ENCODE measurements at places on chromosomes 13 and 19.

- no peak for DNase-seq
Measured at GRCh38 chr19:42297039-42297438, 4.9 kb upstream of the PRR19 start.

DNA sequence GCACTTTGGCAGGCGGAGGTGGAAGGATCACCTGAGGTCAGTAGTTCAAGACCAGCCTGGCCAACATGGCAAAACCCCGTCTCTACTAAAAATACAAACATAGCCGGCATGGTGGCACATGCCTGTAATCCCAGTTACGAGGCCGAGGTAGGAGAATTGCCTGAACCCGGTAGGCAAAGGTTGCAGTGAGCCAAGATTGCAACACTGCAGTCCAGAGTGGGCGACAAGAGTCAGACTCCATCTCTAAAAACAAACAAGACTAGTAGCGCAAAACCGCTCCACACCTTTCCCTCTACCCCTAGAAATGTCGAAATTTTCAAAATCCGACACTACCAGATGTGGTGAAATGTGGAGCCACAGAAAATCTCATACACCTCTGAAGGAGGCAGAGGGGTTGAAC is 11.2 kb upstream of the TYROBP start:
- no peak for DNase-seq

DNA sequence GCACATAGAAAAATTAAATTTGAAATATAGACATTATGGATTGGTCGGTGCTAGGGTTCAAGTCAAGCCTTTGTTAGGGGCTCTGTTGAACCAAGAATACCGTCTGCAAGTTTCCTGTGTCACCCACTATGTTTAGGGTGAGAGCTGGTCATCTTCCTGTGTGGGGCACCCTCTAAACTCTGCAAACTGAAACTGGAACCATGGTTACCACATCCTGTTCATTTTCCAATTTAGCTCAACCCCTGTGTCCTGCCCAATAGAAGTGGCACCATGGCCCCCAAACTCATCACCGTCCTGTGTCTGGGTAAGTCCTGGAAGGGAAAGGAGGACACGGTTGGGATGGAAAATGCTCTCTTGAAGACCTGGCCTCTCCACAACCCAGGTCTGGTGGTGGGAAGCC is 29.9 kb downstream of the LAIR2 start:
- DNase-seq: peak; percentile 11

DNA sequence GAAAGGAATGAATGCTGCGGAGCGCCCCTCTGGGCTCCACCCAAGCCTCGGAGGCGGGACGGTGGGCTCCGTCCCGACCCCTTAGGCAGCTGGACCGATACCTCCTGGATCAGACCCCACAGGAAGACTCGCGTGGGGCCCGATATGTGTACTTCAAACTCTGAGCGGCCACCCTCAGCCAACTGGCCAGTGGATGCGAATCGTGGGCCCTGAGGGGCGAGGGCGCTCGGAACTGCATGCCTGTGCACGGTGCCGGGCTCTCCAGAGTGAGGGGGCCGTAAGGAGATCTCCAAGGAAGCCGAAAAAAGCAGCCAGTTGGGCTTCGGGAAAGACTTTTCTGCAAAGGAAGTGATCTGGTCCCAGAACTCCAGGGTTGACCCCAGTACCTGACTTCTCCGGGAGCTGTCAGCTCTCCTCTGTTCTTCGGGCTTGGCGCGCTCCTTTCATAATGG is 8.6 kb downstream of the PDX1 start:
- DNase-seq: no peak

GRCh38 chr19:48896191-48896720 is 2.3 kb downstream of the TULP2 start:
- no peak for DNase-seq

DNA sequence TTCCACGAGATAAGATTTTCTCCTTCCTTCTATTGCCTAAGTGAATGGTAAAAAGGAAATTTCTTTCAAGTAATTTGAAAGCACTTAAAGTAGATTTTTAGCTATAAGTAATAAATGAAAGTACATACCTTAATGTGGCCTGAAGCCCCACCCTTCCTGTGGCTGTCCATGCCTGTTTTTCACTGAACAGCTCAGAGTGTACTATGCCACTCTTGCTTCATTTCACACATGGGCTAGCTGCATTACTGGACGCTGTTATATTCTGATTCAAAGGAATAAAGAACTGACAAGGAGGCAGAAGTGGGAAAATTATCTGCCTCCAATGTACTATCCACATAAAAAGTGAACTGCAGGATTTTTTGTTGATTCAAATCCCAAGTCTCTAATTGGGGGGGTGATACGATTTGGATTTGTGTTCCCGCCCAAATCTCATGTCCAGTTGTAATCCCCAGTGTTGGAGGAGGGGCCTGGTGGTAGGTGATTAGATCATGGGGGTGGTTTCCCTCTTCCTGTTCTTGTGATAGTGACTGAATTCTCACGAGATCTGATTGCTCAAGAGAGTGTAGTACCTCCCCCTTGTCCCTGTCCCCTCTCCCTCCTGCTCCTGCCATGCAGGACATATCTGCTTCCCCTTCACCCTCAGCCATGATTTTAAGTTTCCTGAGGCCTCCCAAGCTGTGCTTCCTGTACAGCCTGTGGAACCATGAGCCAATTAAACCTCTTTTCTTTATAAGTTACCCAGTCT is 154.7 kb upstream of the SGCG start:
- DNase-seq: no peak

DNA sequence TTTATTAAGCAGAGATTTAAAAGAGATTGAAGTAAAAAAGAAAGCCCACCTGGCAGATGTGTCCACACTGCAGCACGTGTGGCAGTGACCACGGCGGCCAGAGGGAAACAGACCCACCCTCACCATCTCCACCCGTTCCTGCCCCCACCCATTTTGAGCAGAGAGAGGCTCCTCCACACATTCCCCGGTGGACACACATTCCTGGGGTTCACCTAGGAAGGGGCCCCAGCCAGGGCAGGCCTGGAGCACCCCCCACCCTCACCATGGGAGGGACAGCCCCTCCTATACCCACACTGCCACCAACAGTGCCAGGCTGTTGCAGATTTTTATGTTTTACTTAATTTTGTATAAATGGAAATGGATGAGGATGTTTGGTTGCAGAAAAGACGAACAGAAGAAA is 54.9 kb downstream of the SLC7A9 start:
- no peak for DNase-seq

DNA sequence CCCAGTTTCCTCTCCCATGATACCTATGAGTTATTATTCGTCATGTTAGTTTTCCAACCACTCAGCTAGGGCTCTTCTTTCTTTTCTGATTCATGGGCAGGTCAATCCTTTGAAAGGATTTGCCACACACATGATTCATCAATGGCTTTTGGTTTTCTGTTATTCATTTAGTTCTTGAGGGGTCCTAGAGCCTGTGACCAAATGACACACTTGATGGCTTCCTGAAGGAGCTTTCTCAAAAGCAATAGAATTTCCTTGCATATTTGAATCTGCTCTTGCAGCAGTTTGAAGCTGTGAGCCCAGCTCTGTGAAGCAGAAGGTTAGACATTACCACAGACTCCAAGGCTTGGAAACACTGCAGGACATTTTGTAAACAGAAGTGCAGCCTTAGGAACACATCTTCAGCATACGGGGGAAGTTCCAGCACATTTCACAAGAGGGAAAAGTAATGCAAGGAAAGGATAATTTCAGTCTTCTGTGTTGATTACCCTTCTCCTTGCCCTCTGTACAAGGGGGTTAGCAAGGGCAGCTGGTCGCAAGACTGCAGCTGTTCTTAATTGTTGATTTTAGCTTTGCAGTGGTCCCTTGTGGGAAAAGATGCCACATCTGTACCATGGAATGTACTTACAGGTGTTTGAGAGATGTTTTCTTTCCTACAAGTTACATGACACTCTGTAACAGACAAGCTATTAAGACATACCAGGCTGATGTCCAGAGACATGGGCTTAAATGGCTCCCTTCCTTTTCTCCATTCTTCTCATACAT is 338.6 kb downstream of the KCNRG start:
- DNase-seq: no peak

DNA sequence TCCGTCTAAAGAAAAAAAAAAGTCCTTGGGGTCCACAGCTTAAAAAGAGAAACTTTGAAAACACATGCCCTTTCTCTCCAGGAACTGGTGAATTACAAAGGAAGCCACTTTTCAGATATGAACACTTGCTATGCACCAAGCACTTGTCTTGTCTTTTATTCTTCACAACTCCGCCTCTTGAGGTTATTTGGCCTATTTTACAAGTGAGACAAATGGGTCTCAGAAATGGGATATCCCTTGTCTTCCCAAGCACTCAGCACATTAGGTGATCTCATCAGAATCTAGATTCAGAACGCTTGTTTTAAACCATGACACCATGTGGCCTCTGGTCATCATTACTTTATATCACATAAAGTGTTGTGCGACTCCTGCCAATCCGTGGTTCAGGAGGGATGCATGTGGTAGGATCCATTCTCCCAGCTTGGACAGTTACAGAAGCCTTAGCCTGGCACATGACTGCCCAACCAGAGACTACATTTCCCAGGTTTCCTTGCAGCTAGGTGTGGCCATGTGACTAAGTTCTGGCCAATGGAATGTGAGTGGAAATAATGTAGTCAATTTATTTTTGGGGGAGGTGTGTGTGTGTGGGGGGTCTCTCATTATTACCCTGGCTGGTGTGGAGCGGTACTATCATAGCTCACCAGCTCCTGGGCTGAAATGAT is 13.9 kb downstream of the TSKS start:
- no peak for DNase-seq

DNA sequence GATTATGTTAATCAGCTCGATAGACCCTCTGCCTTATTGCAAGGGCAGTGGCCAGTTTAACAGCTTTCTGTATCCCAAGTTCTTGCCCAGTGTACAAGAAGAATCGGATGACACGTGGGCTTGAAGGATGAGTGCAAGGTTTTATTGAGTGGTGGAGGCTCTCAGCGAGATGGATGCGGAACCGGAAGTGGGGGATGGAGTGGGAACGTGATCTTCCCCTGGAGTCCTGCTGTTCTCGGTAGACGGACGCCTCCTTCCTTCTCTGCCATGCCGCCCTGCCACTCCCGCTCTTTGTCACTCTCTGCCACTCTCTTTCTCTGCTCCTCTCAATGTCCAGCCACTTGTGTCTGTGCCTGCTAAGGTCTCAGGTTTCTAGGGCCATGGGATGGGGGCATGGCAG is 21.0 kb downstream of the RFXAP start:
- DNase-seq: no peak

- DNase-seq: no peak
Measured at GRCh38 chr19:40797166-40797962, 1.6 kb upstream of the EGLN2 start.

DNA sequence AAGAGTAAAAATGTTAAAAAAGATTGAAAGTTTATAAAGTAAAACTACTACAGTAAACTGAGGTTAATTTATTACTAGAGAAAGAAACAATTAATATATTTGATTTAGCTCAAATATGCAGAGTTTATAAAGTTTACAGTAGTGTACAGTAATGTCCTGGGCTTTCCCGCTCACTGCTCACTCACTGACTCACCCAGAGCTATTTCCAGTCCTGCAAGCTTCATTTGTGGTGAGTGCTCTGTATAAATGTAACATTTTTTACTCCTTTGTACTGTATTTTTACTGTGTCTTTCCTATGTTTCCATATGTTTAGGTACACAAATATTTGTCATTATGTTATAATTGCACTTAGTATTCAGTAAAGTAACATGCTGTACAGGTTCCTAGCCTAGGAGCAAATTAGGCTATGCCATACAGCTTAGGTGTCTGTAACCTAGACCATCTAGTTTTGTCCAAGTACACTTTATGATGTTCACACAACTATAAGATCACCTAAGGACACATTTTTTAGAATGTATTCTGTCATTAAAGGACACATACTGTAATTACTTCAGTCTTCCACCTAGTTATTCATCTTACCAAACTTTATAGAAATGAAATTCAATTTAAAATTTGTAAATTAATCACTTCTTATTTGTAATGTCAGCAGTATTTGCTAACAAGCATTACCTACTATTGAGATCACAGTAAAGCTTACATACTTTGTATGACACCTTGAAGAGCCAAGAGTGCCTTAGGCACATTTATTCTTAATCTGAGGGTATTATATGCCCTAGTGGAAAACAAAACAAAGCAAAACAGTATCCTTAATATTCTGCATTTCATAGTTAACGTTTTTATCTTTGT is 683.4 kb downstream of the PCDH9 start:
- DNase-seq: no peak

- DNase-seq: no peak
Measured at GRCh38 chr13:41668130-41668757, 210.9 kb downstream of the RGCC start.

DNA sequence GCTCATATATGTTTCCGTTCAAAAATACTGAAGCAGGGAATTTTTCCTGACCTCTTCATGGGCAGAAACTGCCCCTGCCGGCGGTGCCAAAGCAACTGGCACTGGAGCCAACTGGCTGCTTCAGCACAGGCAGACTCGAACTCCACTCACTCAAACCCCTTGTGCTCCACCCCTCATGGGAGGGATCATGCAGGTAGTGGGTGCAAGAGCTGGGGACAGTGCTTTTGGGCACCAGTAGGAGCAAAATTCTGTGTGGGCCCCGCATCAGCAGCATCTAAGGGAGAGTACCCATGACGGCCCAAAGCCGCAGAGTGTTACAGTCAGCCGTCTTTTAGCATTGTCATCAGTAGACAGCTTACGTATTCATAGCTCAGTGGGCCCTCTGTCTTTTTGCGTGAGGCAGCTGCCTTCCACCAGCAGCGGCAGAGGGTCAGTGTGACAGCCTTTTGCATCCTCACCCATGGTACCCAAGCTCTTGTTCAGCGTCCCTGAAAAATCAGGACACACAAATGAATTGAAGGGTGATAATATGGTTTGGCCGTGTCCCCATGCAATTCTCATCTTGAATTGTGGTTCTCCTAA is 393.8 kb downstream of the SLITRK6 start:
- DNase-seq: no peak

DNA sequence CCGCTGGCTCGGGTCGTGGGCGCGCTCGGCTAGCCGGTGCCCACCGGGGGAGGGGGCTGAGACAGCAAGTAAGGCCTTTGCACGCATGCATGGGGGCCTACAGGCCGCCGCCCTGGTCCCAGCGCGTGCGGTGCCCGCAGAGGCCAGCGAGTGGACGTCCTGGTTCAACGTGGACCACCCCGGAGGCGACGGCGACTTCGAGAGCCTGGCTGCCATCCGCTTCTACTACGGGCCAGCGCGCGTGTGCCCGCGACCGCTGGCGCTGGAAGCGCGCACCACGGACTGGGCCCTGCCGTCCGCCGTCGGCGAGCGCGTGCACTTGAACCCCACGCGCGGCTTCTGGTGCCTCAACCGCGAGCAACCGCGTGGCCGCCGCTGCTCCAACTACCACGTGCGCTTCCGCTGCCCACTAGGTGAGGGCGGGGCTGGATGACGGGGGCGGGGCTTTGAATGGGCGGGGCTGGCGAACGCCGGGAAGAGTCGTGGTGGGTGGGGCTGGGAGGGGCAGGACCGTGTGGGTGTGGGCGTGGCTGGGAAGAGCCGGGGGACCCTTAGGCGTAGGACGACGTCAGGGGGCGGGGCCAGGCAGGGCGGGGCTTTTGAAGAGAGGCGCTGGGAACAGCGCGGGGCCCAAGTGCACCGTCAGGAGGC is 2.1 kb downstream of the CILP2 start:
- no peak for DNase-seq

- DNase-seq: peak; percentile 81
Measured at GRCh38 chr13:112245989-112246388, 130.2 kb upstream of the SPACA7 start.

GRCh38 chr13:111877906-111878305 is 189.0 kb upstream of the SOX1 start:
- no peak for DNase-seq
